SK-MEL-5 (cell line): ENCODE measurements at places on chromosomes 1 and 21.
A peak's percentile ranks its signal among the peaks of the same experiment; 100 is the strongest.

DNA sequence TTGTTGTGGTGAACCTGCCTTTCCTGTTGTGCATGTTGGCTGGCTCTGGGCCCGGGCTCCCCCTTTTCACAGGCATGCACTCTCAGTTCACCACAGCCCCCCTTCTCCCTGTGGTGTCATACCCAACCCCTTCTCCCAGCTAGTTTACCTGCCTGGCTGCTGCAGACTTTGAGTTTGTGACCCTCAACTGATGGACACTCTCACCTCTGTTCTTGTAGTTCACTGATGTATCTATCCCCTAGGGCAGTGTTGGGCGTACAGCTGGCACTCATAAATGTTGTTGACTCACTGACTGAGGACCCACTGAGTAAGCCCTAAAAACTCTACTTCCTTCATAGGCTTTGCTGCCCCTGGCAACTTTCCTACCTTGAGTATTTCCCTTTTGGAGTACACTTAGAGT is 54.9 kb downstream of the WDR64 start:
- DNase-seq = no peak

DNA sequence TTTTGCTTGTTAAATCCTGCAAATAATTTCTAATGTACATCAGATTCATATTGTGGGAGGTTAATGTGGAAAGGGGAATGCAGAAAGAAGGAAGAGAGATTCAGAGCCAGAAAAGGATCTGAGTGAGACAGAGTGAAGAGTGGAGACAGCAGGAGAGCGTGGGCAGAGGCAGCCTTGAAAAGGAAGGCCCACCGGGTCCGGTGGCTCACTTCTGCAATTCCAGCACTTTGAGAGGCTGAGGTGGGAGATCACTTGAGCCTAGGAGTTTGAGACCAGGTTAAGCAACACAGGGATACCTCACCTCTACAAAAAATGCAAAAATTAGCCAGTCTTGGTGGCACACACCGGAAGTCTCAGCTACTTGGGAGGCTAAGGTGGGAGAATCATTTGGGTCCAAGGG is 222.0 kb upstream of the RAB4A start:
- DNase-seq = no peak

- no peak for DNase-seq
These were observed 11.5 kb upstream of the SLC2A1 start for GRCh38 chr1:42970143-42970542.

GRCh38 chr21:43771698-43772424 is 4.2 kb downstream of the CSTB start:
- peak; percentile 96 for DNase-seq

GRCh38 chr1:173864179-173864867 is 3.5 kb downstream of the GAS5 start:
- no peak for DNase-seq

GRCh38 chr21:33662046-33662445 is 19.7 kb downstream of the ITSN1 start:
- no peak for DNase-seq

- DNase-seq = no peak
These were observed 7.2 kb downstream of the APCS start for GRCh38 chr1:159594625-159595405.

GRCh38 chr1:218959784-218960183 is 213.9 kb upstream of the LYPLAL1 start:
- DNase-seq = no peak

GRCh38 chr1:121522061-121522759 is 337.4 kb downstream of the SRGAP2C start:
- DNase-seq = no peak

- no peak for DNase-seq
These were observed 37.2 kb upstream of the TNFRSF1B start for GRCh38 chr1:12129624-12130023.

DNA sequence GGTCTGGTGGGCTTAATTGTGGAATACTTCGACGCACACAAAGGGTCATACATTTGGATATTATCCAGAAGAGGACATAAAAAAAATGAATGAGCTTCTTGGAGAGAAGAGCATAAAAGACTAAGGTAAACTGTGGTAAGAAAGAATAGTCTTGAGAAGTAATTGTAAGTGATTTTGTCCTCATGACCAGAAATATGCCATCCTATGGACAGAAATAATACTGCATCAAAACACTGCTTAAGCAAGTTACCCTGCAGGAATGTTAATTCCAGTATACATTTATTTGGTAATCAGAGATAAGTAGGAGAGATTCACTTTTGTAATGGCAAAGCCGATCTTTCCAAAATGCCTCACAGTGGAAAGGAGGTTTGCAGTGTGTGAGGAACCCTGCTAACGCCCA is 111.9 kb downstream of the NRIP1 start:
- DNase-seq = no peak

DNA sequence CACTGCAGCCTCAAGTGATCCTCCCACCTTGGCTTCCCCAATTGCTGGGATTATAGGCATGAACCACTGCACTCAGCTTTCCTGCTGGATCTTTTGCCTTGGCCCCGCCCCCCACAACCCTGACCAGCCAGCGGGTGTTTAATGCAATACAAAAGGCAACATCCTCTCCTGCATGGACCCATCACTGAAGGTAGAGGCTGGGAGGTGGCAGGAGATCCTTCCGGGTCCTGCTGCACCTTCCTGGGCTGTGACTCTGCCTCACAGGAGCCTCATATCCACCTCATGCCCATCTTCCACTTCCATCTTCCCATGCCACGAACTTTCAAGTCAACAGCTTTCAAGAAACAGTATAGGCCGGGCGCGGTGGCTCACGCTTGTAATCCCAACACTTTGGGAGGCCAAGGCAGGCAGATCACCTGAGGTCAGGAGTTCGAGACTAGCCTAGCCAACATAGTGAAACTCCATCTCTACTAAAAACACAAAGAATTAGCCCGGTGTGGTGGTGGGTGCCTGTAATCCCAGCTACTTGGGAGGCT is 11.7 kb upstream of the WNT9A start:
- no peak for DNase-seq

DNA sequence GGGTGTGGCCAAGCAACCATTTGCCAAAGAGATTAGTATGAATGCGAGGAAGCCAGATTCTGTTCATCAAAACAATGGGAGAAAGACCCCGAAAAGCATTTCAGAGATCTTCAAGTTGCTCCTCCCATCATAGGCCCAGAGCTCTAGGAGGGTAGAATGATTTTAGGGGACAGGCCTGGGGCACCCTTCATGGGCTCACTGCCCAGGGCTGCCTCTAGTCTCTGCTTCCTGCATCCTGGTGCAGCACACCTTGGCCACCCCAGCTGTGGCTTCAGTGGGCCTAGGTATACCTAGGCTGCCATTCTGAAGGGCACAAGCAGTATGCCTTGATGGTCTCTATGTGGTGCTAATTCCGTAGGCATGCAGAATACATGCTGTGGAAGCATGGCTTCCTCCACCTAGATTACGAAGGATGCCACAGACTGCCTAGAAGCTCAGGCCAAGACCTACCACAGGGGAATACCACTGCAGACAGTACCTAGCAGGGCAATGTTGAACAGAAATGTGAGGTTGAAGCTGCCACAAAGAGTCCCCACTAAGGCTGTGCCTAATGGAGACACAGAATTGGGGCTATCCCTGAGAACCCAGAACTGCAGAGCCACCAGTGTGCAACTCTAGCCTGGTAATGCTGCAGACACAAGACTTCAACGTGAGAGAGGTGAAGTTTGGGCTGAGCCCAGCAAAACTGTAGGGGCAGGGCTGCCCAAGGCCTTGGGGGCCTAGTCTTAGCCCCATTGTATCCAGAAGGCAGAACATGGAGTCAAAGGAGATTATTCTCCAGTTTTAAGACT is 158.8 kb downstream of the CLIC6 start:
- no peak for DNase-seq

DNA sequence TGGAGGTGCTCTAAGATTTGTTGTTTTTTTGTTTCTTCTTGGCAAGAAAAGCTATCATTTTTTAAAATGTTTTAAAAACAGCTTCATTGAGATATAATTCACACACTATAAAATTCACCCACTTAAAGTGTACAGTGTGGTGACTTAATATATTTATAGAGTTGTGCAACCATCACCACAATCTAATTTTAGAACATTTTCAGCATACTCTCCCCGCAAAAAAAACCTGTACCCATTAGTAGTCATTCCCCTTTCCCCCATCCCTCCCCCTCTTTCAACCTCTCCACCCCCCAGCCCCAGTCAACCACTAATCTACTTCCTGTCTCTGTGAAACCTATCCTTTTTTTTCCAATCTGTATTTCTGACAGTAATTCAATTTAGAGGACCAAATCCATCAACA is 30.6 kb downstream of the ZC3H11B start:
- no peak for DNase-seq

GRCh38 chr1:65299328-65299727 is 10.0 kb upstream of the DNAJC6 start:
- no peak for DNase-seq

GRCh38 chr1:87176514-87176913 is 152.2 kb upstream of the LMO4 start:
- DNase-seq = no peak

- no peak for DNase-seq
These were observed 32.8 kb downstream of the PRRX1 start for GRCh38 chr1:170696591-170697290.

DNA sequence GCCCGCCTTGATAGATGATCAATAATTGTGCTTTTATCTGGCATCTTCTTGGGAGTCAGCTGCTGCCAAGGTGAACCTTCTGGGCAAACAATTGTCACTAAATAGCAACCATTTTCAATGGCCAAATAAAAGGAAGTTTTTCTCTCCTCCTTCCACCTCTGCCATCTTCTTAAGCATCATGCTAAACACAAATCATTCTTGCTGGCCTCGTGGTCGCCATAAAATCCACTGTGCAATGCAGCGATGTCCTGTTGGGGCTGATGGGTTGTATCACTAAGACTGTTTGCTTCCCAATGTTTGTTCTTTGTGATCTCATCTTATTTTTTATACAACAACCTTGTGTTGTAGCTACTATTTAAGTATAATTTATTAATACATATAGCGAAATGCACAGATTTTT is 8.0 kb downstream of the MAN1C1 start:
- no peak for DNase-seq

DNA sequence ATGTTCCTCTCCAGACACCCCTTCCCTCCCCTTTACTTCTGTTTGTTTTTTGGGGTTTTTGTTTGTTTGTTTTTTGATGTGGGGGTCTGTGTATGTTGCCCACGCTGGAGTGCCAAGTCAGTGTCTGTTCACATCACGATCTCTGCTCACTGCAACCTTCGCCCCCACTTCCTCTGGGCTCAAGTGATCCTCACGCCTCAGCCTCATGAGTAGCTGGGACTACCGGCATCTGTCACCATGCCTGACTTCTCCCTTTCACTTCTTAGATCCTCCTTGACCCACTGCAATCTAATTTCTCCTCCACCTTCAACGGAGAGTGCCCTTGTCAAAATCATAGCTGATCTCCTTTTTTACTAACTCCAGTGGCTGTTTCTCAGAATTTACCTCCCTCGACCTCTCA is 100.7 kb upstream of the KIF26B start:
- no peak for DNase-seq
